ENCODE measurements at places on chromosomes 5 and 9.

GRCh38 chr5:172858511-172858989 lies 24.5 kb downstream of the ERGIC1 start:
- no peak for DNase-seq

DNA sequence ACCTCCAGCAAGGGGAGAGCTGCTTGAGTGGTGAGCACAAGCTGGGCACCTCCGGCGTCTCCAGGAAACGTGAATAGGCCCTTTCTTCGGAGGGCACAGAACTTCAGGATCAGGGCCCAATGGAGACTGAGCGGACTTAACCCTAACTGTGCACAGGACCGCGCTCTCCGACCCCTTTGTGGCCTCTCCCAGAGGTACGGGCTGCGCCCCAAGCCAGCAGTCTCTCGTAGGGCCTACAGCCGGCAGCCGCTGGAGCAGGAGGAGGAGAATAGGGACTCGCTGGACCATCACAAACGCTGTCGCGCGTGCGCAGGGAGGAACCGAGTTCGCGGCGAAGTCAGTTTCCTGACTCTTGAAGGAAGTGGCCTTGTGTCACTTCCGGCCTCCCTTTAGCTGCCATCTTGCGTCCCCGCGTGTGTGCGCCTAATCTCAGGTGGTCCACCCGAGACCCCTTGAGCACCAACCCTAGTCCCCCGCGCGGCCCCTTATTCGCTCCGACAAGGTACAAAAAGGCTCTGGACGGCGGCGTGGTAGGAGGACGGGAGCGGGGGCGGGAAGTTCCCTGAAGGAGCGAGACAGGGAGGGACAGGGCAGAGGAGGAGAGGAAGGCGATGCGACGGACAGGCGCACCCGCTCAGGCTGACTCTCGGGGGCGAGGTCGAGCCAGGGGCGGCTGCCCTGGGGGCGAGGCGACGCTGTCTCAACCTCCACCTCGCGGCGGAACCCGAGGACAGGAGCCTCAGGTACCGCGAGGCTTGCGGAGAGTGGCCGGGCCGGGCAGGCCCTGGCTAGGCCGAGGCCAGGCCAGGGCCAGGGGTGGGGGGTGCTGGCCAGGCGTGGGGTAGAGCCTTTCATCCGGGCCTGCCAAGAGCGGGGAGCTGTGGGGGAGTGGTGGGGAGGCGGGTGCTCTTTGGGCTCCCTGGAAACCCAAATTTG lies at the start of gene BTF3:
Gene BTF3 (plus strand): TSS at position 386 of the 936 bp plus-strand sequence. CDS start 226 bp downstream, at position 612.
- peak; percentile 94 for DNase-seq

GRCh38 chr5:112013660-112014059 lies 256.7 kb upstream of the NREP start:
- no peak for DNase-seq

DNA sequence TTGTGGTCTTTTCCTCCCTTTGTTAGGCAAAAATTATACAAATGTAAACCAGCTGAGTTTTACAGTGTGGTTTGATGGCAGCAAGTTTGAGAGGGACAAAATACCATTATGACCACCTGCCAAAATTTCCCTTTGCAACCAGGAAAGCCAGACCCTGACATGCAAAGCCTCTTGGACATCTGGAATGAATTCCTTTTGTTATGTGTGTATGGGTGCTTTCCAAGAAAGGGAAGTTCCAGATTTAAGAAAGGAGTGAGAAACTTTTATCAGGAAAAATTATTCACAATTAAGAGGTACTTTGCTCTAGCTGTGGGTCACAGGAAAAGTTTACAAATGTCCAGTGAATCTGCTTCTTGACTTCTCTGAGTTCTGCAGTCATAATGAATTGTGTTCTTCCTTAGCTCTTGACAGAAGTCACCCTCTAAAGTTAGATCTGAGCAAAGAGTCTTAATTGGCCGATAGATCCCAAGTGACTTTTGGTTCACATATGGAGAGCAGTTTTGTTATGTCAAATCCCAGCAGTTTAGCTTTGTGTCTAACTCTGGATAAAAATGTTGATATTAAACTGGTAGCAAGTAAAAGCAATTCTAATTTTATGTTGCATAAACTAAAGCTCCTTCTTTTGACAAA lies 295.9 kb upstream of the ZNF608 start:
- no peak for DNase-seq

DNA sequence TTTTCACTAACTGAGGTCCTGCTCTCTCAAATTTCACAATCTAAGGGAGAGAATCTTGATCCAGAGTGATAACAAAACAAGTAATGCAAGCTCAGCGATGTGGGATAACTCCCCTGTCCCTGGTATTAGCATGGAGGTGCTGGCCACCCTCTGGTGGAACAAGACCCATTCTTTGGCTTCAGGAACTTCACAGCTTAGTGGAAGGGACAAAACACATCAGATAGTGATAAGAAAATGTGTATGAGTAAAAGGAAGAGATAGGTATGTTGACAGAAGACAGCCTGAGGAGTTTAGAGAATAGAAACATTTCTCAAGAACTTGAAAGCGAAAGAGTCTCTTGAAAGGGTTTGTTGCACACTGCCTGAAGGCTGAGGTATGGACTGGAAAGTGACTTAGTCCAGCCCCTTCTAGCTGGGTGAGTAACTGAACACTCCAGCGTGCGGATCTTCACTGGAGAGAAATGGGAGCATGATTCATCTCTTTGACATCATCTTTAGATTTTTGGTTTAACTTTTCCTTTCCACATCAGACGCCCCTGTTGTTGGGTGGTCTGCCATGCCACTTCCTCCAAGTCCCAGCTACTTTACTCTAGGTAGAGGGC lies 25.4 kb upstream of the ZSWIM6 start:
- DNase-seq: no peak
